ENCODE measurements at places on chromosomes 2 and 18.

DNA sequence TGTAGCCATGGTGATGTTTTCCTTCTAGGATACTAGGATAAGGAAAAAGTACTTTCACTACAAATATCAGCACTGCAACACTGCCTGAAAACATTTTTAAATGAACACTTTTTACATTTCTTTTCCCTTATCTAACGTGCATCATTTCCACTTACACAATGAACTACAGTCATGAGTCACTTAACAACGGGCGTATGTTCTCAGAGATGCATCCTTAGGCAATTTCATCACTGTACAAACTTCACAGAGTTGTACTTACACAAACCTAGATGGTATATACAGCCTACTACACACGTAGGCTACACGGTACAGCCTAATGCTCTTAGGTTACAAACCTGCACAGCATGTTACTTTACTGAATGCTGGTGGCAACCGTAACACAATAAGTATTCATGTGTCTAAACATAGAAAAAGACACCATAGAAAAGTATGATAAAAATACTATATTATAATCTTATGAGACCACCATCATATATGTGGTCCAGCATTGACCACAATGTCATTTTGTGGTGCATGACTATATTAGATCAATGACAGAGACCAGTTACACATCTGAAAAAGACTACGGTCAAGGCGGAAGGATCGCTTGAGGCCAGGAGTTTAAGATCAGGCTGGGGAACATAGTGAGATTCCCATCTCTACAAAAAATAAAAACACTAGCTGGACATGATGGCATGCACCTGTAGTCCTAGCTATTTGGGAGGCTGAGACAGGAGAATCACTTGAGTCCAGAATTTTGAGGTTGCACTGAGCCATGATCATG, 39.8 kb downstream of the WDR33 start:
- DNase-seq: no peak

DNA sequence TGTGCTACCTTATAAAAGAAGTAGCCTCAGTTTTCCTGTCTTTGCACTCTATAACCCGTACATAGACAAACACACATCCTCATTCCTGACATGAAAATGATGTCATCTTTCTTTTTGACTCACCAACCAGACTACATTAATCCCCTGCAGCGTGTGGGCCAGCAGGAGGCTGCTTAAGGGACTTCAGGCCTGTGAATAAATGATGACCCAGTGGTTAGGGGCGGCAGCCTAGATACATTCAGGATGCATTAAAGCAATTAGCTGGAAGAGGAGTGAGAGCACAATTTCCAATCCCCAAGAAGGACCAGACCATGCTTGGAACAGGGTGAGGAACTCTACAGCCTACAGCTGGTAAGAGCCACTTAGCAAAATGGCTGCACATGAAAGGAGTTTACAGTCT, 57.3 kb upstream of the KLF7 start:
- DNase-seq: no peak

DNA sequence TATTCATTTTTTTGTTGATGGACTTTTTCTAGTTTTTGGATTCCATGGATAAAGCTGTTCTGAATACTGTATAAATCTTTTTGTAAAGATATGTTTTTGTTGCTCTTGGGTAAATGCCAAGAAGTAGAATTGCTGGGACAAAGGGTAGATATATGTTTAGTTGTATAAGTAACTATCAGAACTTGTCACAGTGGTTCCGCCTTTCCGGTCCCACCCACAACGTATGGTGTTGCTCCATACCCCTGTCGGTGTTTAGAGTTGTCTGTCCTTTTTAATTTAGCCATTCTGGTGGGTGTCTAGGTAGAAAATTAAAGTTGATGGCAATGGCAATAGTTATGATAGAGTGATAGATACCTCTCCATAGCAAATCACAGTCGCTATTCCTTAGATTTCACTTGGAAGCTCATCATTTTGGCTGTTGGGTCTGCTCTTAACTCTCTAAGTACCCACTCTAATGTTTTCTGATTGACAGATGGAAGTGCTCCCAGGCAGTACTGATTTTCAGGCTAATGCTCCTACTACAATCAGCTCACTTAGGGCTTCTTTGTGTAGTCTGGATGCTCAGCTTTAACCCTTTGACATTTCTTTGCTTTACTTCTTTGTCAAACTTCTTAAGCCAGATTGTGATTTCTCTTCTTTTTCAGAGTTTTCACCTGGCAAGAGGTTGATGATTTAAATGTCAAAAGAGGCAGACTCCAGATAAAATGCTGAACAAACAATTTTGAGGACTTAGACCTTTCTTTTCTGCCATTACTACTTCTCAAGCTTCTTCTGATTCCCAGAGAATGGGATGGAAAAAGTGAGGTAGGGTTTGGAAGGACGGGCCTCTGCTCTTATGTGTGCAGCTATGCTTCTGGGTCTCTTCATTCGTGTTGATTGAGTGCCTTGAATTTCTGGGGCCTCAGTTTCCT, 156.4 kb downstream of the AQP4 start:
- DNase-seq: no peak

DNA sequence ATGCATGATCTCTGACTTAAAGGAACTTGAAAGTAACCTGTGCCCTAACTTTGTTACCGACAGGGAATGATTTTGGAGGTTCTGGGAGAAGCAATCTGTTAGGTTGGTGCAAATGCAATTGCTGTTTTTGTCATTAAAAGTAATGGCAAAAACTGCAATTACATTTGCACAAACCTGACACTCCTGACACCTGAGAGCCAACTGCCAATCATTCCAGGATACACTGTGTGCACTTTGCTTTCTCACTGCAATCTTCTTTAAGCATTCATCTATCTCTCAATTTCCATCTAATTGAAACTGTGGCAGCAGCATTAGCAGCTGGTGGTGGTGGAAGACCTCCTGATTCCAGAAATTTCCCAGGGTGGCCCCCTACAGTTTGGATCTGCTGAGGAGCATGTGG, 87.6 kb upstream of the CYP1B1 start:
- no peak for DNase-seq

DNA sequence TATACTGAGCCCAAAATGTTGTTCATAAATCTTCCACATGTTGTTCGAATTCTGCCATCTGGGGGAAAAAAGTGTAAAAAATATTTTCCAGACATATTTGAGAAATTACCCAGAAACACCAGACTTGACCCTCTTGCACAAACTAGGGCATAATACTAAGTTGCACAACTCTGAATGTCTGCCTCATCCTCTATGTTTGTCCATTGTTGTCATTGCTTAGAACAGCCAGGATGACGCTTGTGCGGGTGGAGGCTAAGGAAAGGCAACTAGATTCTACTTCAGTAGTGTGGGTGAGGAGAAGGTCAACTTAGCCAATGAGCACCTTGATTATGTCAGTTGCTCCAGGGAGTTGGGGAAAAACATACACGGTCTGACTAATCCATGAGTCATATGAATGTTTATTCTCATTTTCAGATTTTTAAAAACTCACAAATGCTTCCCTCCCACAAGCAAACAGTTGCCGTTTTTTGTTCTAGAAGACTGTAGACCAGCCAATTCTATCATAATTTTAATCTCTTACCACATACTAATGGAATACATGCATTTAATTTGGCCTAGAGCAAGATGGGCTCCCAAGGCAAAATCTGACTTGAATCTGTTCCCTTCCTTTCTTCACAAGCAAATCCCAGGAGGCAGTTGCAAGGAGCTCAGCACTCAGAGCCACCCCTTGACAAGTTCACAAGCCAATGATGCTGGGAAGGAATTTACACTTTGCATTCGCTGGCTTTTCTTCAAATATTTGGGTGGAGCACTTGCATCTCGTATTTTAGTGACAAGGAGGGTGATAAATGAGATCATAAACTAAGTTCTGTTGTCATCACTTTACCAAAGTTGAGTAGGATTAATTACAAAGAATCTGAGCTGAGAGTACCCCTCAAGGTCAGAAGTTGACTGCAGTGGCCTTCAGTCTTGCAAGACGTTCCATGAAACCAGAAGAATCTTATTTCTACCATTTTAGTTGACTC, 163.2 kb upstream of the TWIST2 start:
- DNase-seq: no peak

DNA sequence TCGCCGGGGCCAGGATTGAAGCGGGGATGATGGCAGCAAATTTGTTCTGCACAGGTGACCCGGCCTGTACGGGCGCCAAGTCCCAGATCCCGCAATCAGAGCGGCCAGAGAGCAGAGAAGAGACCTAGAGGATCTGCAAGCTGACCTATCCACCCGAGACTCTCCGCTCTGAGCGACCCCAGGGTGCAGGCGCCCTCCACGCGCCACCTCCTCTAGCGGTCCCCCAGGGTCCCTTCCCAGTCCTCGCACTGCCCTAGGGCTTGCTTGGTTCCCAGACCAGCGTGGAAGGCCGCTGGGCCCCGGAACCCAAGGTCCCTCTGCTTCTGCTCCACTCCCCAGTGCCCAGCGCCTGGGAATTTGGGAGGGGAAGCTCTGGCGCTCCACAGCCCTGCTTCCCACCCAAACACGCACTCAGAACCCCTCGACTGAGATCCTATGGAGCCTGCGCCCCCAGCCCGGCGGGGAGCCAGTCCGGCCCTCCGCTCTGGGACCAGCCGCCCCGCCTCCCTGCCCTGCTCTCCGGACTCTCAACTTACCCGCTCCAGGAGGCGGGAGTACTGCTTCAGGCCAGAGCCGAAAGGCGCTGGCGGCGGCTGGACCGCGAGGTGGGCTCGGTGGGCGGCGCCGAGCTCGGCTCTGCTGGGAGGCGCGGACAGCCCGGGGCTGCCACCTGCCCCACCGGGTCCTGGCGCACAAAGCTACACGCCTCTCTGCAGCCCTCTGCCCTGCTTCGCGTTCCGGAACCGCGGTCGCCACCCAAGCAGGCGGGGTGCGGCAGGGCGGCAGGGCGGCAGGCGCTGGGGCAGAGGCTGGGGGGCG, 3.0 kb upstream of the SIX3 start:
- no peak for DNase-seq

DNA sequence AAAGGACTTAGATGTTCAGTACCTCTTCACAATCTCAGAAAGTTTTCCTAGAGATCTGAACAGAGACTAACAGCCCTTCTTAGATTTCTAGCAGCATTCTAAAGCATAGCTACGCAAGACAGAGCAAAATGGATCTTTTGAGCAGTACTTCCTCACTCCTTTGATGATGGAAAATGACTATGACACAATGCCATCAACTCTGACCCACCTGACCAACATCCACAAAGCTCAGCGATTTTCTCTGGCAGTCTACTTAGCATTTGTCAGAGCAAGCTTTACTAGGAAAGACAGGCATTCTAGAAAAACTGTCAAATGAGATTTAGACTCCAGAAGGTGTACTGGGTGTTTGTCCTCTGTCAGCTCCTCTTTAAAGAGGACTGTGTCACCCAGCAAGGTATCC, 180.9 kb upstream of the ACVR2A start:
- DNase-seq: no peak

- no peak for DNase-seq
Measured at GRCh38 chr2:166614029-166614428, 120.0 kb upstream of the SCN7A start.

- DNase-seq: no peak
Measured at GRCh38 chr2:141888987-141889555, 241.7 kb downstream of the LRP1B start.

- DNase-seq: no peak
Measured at GRCh38 chr2:12759248-12759647, 42.5 kb downstream of the TRIB2 start.

Measured in small intestine (tissue), 16 donors.